ENCODE measurements at places on chromosomes 16 and 17.

DNA sequence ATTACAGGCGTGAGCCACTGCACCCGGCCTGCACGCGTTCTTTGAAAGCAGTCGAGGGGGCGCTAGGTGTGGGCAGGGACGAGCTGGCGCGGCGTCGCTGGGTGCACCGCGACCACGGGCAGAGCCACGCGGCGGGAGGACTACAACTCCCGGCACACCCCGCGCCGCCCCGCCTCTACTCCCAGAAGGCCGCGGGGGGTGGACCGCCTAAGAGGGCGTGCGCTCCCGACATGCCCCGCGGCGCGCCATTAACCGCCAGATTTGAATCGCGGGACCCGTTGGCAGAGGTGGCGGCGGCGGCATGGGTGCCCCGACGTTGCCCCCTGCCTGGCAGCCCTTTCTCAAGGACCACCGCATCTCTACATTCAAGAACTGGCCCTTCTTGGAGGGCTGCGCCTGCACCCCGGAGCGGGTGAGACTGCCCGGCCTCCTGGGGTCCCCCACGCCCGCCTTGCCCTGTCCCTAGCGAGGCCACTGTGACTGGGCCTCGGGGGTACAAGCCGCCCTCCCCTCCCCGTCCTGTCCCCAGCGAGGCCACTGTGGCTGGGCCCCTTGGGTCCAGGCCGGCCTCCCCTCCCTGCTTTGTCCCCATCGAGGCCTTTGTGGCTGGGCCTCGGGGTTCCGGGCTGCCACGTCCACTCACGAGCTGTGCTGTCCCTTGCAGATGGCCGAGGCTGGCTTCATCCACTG is at the start of gene BIRC5:
Gene BIRC5 (plus strand): TSS at position 238 of the 690 bp plus-strand sequence. CDS start 64 bp downstream, at position 302.
- DNase-seq, result peak; percentile 81

GRCh38 chr17:9021158-9021991 is at the start of gene NTN1:
NTN1 (plus strand) TSS chr17:9021510; CDS start chr17:9022374, 864 bp downstream.
- no peak for DNase-seq

DNA sequence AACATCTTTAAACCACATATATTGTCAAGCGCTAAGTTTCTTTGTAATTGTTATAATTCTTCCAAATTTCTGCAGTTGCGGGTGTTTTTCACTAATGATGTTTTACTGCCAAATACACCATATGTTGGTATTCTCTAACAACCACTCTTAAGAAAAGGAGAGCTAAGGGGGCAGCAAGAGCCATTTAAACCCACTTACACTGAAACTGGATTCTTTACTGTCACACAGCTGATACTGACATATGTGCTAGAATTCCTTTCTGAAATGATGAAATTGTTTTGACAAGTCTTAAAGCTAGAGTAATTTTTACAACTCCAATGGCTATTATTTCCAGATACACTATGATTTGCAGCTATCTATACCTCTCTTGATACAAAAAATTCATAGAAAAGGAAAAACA is 483.1 kb downstream of the CDH11 start:
- DNase-seq, result no peak

GRCh38 chr16:75640598-75640997 is 6.9 kb downstream of the KARS1 start:
- no peak for DNase-seq

Measured in MV-4-11 (cell line).